Renal pelvis (tissue), 12 donors: ENCODE measurements at places on chromosomes 4 and X. TPM values are rescaled to one million over a fixed set of nuclear protein-coding genes. Genes with fewer than 3 reads are reported as not detected.

GRCh38 chr4:4754641-4755040, 104.8 kb upstream of the MSX1 start:
- DNase-seq, result no peak

DNA sequence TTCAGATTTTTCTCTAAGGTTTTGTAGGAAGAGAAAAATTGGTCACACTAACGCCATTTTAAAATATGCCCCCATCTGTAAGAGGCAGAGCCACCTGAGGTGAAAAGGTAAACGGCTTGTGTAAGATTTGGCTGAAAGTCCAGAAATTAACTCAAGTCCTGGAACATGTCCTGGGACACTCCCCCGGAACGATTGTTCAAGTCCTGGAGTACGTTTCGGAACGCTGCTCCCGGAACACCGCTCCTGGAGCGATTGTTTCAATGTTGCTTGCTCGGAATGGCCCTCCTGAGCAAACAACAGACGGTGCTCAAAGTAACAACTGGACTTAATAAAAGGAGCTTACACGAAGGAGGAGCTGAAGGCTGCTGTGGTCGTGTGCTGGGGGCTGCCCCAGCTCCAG, 796.5 kb upstream of the SLIT2 start:
- no peak for DNase-seq

The GPRIN3 gene
- 5.9 TPM for polyA plus RNA-seq

- no peak for DNase-seq
Observed at GRCh38 chr4:126960760-126961159, 672.0 kb upstream of the INTU start.

GRCh38 chr4:83783215-83783614, 247.3 kb downstream of the GPAT3 start:
- DNase-seq, result no peak

DNA sequence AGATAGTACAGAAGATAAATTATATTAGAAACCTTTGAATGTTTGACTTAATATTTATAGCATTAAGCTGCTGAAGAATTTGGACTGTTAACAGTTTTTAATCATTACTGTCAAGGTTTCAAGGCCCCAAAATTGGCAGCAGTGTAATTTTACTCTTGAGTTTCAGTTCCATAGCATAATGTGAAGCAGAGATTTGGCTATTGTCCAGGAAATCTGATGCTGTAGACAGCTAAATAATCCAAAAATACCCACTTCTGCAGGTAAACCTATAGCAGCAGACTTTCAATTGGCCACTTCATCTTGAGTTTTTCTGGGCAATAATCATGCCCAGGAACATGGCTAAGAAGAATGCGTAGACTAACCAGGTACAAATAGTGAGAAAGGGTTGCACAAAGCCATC, 85.0 kb downstream of the RCHY1 start:
- DNase-seq, result no peak

GRCh38 chrX:150200820-150201287, 162.3 kb upstream of the MAMLD1 start:
- peak; percentile 33 for DNase-seq

DNA sequence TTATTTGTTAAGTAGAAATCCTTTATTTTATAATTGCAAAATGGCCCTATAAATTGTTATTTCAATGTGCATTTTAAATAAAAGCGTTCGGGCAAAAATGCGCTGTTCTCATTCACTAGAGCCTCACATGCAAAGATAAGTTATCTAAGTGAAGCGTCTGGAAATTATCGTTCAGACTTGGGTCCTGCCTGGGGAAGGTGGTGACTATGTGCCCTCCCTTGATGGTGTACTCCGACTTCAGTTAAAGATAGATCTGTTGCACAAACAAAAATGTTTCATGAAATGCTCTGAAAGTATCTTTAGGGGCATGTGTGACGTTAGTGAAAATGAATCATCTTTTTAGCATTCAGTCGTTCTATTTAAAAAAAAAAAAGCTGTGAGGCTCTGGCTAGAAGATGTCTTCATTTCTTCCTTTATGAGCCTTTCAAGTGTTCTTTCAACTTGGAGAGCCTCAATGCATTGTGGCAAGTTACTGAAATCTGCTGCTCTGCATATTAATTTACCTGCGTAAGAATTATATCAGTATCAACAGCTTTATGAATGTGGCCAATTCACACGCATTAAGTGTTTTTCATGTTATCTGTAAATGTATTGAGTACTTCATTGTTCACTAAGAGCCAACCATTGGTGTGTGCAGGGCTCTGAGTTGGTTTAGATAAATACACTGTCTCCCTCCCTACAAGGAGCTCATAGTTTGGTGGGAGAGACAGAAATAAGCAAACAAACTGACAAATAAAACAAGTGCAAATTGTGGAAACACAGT, 83.0 kb downstream of the AFF1 start:
- no peak for DNase-seq

DNA sequence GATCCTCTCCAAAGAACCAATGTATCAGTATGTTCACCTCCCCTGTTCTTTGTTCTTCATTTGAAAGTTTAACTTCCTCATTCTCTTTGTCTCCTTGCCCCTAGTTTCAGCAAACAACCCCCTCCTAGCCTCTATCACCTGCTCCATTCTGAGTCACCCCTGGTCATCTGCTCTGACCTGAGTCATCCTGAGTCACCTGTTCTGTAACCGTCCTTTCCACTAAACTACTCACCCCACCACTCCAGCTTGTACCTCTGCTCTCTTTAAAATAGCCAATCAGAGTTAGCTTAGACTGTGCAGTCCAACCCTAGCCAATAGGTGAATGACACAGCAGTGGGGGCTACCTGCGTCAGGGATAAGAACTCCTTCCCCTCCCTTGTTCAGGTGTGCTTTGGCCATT, 249.8 kb upstream of the AADAT start:
- DNase-seq, result no peak

DNA sequence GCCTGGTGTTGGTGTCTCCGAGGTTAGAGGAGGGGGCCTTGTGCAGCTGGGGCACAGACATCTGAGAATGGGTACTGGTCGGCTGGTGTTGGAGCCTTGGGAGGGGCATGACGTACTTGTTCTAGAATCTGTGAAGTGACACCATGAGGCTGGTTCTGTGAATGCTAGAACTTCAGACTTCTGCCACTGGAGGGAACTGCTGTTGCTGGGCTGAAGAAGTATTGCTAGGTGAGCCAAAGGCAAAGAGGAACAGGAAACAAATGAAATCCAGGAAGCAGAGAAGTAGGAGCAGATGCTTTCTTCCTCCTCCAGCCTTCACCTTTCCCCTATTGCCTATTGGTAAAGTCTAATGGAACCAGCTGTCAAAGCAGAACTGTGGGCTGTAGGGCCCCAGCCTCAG, 120.9 kb upstream of the DDIT4L start:
- no peak for DNase-seq

GRCh38 chrX:39731735-39732134, 366.0 kb downstream of the BCOR start:
- no peak for DNase-seq

DNA sequence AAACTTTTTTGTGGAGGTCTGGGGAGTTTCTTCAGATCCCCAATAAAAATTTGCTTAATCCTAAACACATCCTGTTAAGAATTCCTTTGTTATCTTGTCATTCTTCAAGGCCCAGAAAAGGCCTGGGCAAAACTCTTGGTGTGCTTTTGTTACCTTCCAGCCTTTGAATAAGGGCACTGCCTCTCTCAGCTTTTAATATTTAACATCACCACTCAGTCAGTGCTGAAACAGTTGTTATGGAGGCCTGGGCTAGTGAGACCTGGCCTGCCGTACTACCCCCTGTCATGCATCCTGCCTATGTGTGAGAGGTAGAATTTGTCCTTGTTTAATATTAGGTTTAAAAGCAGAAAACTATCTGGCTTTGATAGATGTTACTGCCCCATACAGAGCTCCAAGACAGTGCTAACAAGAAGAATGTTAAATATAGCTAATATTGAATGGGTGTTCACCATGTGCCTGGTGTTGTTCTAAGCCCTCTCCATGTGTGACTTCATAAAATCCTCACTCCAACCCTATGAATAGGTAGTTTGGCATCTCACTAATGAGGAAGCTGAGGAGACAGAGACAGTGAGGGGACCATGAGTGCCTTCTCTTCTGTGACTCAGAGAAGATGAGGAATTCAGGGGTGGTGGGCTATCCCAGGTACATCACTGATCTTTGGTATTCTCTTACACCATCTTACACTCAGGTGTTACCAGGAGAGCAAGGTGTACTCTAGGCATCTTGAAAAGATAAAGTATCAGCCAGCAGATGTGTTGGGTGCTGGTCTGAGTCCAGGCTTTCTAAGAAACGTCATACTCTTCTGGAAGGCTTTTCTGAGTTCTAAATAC, 6.2 kb downstream of the PPP1R2C start:
- DNase-seq, result no peak

DNA sequence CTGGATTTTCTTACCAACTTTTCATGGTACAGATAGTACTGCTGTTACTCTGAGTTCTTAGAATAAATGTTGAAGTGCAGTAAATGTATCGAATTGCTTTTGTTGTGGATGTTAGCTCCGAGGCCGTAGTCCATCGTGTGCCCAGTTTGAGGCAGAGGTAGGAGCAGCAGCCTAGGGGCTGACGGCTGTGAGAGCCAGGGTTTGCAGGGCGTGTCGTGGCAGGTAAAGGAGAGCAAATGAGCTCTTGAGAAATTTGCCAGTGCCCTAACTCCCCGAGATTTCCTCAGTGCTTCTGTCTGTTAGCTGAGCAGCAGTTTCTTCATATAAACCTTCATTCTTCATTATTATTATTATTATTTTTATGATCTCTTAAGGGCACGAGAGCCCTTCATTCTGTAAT, 21.6 kb downstream of the PRIMPOL start:
- DNase-seq, result no peak

- no peak for DNase-seq
Observed at GRCh38 chr4:117157360-117157759, 72.0 kb upstream of the TRAM1L1 start.

The STATH gene
- 0.44 TPM for polyA plus RNA-seq

DNA sequence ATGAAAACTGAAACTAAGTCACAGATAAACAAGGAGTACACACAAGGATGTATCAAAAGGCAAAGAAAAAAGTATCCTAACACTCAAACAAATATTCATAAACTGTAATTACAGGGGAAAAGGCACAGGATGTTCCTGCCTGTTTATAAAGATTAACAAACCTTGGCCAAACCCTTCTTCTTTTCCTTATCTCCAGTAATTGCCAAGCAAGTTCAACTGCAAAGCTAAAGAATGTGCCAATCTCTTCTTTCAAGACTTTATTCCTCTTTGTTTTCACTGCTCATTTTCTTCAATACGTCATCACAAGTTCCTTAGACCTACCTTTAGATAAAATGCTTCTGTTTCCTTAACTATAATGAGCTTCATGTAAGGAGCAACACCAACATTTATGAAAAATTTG, 171.2 kb downstream of the AMELX start:
- no peak for DNase-seq

DNA sequence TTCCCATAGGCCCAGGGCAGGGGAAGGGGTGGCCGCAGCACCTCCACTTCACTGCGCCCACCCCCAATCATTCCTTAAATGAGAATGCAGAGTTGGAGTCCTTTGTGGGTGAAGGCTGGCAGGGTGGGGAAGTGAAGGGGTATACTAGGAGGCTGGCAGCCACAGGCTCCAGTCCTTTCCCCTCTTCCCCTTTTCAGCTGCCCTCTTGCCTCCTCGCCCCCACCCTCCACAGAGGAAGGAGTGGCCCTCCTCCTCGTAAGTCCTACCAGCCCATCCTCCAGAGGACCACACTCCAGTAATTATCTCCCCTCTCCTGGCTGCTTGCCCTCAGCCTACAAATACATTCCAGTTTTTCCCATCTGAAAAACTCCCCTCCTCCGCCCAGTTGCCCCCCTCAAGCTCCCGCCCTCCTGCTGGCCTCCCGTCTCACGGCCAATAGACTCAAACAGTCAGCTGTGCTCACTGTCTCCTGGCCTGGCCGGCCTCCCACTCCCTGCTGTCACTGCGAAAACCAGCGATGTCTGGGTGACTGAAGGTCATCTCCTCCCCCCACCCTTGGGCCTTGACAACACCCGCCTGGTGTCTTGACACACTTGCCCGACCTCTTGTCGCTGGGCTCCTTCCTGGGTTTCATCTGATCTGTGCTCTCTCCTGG, 38.8 kb downstream of the EFNB1 start:
- peak; percentile 36 for DNase-seq

DNA sequence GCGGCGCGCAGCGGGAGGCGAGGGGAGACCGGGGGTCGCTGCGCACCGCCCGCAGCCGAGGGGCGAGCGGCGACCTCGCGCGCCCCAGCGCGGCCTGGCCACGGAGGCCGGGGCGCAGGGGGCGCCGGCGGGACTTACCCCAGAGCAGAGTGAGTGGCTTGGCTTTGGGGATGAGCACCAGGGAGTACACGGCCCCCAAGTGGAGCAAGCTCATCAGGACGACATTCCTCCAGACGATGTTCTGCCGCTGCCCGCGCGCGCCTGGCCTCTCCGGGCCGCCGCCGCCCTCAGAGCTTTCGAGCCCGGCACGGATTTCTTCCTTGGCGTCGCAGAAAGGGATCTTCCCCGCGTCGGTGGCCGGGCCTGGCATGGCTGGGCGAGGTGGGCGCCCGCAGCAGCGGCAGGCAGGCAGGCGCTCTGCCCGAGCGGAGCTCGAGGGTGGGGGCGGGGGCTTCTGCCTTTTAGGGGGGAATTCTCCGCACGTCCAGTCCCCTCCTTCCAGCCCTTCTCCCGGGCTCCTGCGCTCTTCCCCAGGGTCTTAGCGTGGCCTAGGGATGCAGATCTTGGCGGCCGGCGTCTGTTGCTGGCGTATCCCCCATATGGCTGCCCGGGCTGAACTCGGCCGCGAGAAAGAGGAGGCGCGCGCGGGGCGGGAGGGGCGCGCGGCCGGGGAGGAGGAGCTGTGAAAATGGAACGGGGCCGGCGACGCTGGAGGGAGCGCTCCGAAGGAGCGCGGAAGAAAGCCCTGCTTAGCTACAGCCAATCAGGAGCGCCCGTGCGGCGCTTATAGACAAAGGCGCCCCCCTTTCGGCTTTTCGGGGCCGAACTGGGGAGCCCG, at the start of gene SCD5:
SCD5 (minus strand) TSS at position 629 of the 838 bp plus-strand sequence; CDS start at position 370, 259 bp downstream.
- DNase-seq, result peak; percentile 72

The FHDC1 gene
- polyA plus RNA-seq, result 5.1 TPM

DNA sequence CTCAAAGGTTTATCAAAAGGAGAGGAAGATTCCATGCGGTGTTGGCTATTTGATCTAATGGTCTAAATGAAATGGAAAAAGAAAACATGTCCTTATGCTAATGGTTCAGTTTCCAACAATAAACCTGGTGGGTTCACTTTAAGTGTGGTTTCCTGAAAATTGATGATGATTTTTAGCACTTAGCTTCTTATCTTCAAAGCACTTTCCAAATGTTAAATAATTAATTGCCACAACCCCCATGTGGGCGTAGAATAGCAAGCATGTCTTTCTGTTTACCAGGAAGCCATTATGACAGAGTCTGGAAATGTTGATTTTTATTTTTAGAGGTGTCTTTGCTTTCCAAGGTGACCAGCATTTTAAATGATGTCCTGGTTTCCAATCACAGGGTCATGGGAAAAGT, 134.8 kb upstream of the SLC4A4 start:
- no peak for DNase-seq

- DNase-seq, result no peak
Observed at GRCh38 chr4:104859601-104860237, 287.0 kb upstream of the TET2 start.

The TMEM271 gene
- not detected for polyA plus RNA-seq

DNA sequence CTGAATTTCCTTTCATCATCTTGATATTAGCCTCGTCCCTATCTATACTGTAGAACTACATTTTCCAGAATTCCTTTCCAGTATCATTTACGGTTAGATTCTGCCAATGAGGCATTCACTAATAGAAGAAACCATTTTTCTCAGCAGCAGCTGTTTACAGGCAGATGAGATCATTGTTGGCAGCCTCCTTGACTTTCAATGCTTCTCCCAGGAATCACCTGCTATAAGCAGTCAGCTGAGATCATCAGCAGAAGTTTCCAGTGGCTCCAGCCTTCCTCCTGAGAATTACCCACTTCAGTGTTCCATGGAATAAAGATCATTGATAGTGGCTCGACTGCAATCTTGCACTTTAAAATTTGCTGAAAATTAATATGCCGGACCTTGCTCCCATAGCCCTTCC, 157.3 kb upstream of the TET2 start:
- no peak for DNase-seq

The TRIM60 gene
- not detected for polyA plus RNA-seq
